Body of pancreas (tissue), 4 donors: ENCODE measurements at places on chromosomes 3 and 15. TPM values are rescaled to one million over a fixed set of nuclear protein-coding genes. Genes with fewer than 3 reads are reported as not detected.
A peak's percentile ranks its signal among the peaks of the same experiment; 100 is the strongest.

FGF12 gene
- total RNA-seq = 0.99 TPM

DNA sequence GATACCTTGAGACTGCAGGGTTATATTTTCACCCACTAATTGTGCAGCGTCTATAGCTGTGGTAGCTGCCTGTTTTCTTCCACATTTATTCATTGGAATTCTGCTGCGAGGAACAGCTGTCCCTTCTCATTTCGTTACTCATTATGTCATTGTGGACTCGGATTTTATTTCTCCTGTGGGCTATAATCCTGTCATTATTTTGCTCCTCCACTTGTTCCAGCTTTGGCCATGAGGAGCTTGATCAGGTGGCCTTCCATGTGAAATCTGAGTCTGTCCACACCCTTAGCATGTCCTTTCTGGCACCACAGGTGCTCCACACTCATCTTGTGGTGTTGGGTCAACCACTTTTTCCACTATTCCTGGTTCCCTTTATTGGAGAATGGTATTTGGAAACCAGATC is 14.8 kb downstream of the LYSMD4 start:
- no peak overlapping the region for H3K27ac ChIP-seq
- H3K4me3 ChIP-seq = no peak overlapping the region
- no peak for DNase-seq
- H3K4me1 ChIP-seq = peaks cover 11% of the 10 kb centered on the region
- no peaks in the 10 kb centered on the region for H3K36me3 ChIP-seq

GRCh38 chr3:150738688-150739087 is 24.3 kb downstream of the SIAH2 start:
- DNase-seq = no peak
- H3K27ac ChIP-seq = peak overlapping the region; percentile 36
- H3K36me3 ChIP-seq = no peaks in the 10 kb centered on the region
- H3K4me1 ChIP-seq = peaks cover 48% of the 10 kb centered on the region
- H3K27me3 ChIP-seq = no peaks in the 10 kb centered on the region

U2SURP gene
- 68.2 TPM for total RNA-seq

DNA sequence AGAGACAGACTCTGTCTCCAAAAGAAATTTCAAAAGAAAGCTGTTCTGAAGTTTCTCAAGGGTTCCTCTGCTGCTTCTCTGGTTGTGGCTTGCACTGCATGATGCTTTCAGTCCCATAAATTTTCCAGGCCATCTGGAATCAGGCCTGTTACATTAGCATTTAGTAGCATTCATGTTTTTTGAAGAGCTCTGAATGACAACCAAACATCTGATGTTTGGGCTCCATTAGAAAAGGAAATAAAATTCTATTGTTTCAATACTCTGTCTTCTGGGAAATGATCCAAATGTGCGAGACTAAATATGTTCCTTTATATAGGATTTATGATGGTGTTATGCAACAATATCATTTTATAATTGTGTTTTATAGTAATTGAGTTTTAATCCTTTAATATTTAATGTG is 455.8 kb downstream of the GABRG3 start:
- no peaks in the 10 kb centered on the region for H3K36me3 ChIP-seq
- DNase-seq = no peak

DNA sequence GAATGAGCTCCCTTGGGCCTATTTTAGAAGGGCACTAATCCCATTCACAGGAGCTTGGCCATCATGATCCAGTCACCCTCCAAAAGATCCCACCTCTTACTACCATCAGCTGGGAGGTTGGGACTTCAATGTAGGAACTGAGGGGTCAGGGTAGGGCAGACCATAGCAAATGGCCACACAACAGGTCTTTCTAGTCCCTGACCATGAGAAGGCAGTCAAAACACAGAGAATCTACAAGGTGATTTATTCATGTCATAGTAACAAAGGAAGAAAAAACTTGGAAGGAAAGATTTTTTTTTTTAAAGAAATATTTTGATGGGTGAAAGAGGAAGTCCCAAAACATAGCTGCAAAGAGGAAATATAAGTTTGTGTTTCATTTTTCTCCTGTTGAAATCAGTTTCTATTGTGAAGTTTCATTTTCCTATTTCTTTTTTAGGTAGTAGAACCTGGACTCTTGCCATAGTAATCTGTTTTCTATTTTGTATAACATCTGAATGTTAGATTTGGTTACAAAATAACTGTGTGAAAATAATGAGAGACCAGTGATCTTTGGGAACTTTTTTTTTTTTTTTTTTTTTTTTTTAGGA is 23.5 kb upstream of the TNFSF10 start:
- H3K4me1 ChIP-seq = peaks cover 6% of the 10 kb centered on the region
- H3K27ac ChIP-seq = peak overlapping the region; percentile 53
- no peak for DNase-seq
- H3K36me3 ChIP-seq = no peaks in the 10 kb centered on the region
- no peak overlapping the region for H3K4me3 ChIP-seq

AP3B2 gene
- total RNA-seq = 6.6 TPM

DNA sequence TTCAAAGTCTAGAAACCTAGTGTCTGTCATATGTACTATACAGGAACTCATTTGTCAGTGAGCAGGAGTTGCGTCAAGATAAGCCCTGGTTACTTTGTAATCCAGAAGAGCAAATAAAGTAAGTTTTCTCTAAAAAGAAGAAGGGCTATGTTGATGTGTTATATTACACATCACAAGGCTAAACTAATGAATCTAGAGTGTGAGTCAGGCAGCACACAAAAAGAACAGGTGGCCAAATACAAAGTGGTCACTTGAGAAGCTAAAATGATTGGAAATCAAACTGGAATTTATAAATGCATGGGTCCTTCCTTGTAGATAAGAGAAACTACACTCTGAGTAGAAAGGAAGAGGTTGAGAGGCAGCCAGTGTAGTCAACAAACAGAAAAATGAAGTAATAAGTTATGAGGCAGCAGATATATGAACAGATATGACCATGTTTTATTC is 771.6 kb downstream of the DIPK2A start:
- H3K4me3 ChIP-seq = no peak overlapping the region
- DNase-seq = no peak
- H3K36me3 ChIP-seq = no peaks in the 10 kb centered on the region
- no peaks in the 10 kb centered on the region for H3K4me1 ChIP-seq
- no peak overlapping the region for H3K27ac ChIP-seq

- H3K27ac ChIP-seq = no peak overlapping the region
- no peaks in the 10 kb centered on the region for H3K27me3 ChIP-seq
- no peaks in the 10 kb centered on the region for H3K4me1 ChIP-seq
- no peaks in the 10 kb centered on the region for H3K36me3 ChIP-seq
Measured at GRCh38 chr3:97895216-97895615, 73.4 kb downstream of the CRYBG3 start.

THUMPD3 gene
- total RNA-seq = 16.1 TPM

- no peaks in the 10 kb centered on the region for H3K27me3 ChIP-seq
- H3K36me3 ChIP-seq = no peaks in the 10 kb centered on the region
- DNase-seq = no peak
- H3K4me3 ChIP-seq = no peak overlapping the region
- H3K27ac ChIP-seq = no peak overlapping the region
Measured at GRCh38 chr3:148106062-148106461, 591.6 kb upstream of the AGTR1 start.

ITIH3 gene
- not detected for total RNA-seq

ZPLD1 gene
- total RNA-seq = 0.26 TPM

GYG1 gene
- total RNA-seq = 16.3 TPM

SCG3 gene
- total RNA-seq = 2.9 TPM

DNA sequence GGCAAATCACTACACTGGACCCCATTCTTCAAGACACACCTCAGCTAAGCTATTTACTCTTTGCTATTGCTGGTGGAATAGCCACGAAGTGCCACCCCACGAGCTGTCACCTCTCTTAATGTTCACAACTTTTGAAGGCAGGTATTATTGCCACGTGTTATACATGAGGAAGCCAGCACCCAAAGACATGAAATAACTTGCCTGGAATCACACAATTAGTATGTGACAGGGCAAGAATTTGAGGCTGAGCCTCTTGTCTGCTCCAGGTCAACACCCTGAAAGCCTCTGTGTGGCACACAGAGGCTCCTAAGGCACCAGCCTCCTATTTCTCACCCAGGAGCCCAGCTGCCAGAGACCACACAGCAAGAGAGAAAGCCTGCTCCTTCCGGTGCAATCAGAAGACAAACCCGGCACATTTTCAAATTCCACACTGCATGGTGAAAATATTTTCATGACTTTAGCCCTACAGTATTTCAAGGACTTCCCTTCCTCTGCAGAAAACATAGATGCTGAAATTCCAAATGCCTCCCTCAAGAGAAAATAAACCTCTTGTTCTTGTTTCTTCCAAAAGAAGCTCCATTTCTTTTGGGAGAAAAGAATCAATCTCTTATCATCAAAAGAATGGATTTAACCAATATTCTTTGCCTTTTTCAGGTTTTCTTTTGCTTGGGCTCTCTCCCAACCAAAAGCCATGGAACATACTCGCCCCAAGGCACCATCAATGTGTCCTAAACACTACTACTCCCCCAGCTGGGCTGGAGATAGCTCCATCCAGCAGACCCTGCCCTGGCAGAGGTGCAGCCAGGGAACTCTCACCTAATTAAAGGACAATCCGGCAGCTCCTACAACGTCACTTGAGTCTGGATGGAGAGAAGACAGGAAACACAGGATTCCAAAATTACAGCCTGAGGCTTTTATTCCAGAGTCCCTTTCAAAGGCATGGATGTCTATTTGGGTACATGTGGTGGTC is 84.7 kb upstream of the THBS1 start:
- no peaks in the 10 kb centered on the region for H3K27me3 ChIP-seq
- H3K4me3 ChIP-seq = no peak overlapping the region
- no peak overlapping the region for H3K27ac ChIP-seq
- DNase-seq = no peak

DNA sequence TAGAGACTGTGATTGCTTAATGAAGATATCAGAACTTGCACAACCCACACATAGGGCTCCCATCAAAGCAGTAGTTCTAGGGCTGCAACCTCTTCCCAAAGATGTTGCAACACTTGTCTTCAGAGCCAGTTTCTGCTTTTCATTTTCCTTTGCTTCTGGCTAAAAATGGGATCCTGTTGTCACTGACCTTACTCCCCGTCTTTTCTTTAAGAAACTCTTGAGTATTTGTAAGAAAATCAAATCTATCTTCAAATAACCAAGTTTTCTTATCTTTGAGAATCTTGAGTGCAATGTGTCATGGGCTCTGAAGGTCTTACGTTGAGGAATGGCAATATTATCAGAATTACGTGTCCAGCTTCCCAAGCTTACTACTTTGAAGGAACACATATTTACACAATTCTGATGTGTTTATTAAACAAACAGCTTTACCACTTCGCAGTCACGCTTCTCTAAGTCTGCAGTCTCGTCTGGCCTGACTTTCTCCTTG is 24.1 kb downstream of the CACNA1D start:
- no peak for DNase-seq
- H3K4me1 ChIP-seq = no peaks in the 10 kb centered on the region
- H3K27ac ChIP-seq = no peak overlapping the region
- no peak overlapping the region for H3K4me3 ChIP-seq

DNA sequence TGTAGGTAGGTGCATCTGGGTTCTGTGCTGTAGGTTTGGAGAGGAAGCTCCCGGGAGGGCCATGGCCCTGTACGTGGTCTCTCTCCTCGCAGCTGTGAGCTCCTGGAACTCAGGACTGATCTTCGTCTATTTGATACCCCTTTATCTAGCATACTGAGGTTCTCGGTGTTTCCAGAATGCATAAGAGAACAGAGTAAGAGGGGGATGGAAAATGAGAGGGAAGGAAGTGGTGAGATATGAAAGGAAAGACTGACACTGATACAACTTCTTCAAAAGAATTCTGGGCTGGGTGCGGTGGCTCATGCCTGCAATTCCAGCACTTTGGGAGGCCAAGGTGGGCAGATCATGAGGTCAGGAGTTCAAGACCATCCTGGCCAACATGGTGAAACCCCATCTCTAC is 90.7 kb downstream of the CHRD start:
- peaks cover 4% of the 10 kb centered on the region for H3K27me3 ChIP-seq
- H3K4me1 ChIP-seq = no peaks in the 10 kb centered on the region
- no peaks in the 10 kb centered on the region for H3K36me3 ChIP-seq
- no peak overlapping the region for H3K4me3 ChIP-seq

FBXO40 gene
- total RNA-seq = not detected

GRK7 gene
- not detected for total RNA-seq

SLC51A gene
- total RNA-seq = 0.26 TPM

DNA sequence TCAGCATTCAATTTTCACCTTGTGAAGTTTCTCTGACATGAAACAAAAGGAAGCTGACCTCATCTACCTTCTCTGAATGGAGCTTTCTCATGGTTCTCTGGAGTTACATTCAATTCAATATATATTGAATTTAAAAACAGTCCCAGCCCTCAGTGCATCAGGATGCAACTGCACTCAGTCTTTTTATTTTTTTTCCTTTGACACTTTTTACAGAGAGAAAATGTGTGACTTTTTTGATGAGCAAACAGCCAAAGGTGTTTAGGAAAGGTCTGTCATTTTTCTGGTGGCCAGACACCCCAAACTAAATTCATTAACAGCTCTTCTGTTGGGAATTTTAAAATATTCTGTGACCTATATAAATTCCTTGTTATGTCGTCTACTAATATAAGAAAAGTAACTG is 19.3 kb upstream of the SNRK start:
- no peaks in the 10 kb centered on the region for H3K36me3 ChIP-seq
- no peak for DNase-seq
- no peaks in the 10 kb centered on the region for H3K4me1 ChIP-seq

- H3K27ac ChIP-seq = no peak overlapping the region
- H3K27me3 ChIP-seq = no peaks in the 10 kb centered on the region
- H3K4me1 ChIP-seq = no peaks in the 10 kb centered on the region
- peak; percentile 10 for DNase-seq
- no peaks in the 10 kb centered on the region for H3K36me3 ChIP-seq
Measured at GRCh38 chr3:159130108-159130507, 328.3 kb downstream of the MFSD1 start.

ZDHHC3 gene
- 32.3 TPM for total RNA-seq

- peak; percentile 27 for DNase-seq
- peak overlapping the region; percentile 62 for H3K4me3 ChIP-seq
- H3K4me1 ChIP-seq = peaks cover 26% of the 10 kb centered on the region
- peaks cover 4% of the 10 kb centered on the region for H3K36me3 ChIP-seq
- H3K27me3 ChIP-seq = no peaks in the 10 kb centered on the region
Measured at GRCh38 chr3:57557085-57557537, 1.0 kb downstream of the PDE12 start.

GABRR3 gene
- not detected for total RNA-seq

DNA sequence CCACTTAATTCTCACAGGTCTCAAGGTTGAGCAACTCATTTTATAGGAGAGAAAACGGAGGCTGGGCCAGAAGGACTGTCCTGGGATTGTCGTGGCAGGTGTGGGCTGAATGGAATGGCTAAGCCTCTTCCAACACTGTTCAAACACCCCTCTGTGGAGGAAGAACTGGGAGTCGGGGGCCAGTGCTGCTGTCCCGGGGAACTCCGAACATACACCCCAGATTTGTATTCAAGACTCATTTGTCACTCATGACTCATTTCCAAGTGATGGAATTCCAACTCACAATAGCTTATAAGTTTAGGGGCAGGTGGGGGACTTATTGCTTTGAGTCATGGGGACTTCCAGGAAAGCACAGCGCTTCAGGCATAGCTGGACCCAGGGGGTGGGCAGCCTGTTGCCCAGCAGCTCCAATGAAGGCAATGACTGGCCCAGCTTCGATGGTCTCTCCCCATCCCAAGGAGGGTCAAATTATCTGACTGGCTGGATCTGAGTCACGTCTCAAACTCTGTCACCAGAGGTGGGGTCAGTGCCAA is 72.5 kb downstream of the TM2D3 start:
- H3K36me3 ChIP-seq = no peaks in the 10 kb centered on the region
- no peak overlapping the region for H3K27ac ChIP-seq
- H3K4me1 ChIP-seq = no peaks in the 10 kb centered on the region
- H3K4me3 ChIP-seq = no peak overlapping the region

GRCh38 chr3:172333692-172334457 is 114.4 kb downstream of the GHSR start:
- H3K4me3 ChIP-seq = no peak overlapping the region
- H3K27ac ChIP-seq = no peak overlapping the region
- no peaks in the 10 kb centered on the region for H3K4me1 ChIP-seq
- no peak for DNase-seq
- no peaks in the 10 kb centered on the region for H3K27me3 ChIP-seq
- peaks cover 33% of the 10 kb centered on the region for H3K36me3 ChIP-seq

GHSR gene
- not detected for total RNA-seq
